ENCODE measurements at places on chromosomes 16 and 17.

DNA sequence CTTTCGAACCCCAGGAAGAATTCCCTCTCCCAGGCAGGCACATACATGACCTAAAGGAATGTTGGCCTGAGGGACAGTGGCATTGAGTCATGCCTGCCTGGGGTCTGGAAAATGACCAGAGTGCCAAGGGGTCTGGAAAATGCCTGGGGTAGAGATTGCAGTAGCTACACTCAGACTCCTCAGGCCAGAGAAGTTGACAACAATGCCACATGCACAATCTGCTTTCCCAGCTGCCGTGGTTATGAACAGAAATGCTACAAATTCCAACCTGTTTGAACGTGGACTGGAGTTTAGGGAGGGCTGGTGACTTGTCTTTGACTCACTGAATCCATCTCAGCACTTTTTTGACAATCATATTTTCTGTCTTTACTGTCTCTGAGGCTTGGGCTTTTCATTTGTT lies 250.0 kb downstream of the ABCC12 start:
- DNase-seq = no peak

GRCh38 chr16:57260294-57260929 lies 15.4 kb downstream of the ARL2BP start:
- DNase-seq = peak; percentile 28

DNA sequence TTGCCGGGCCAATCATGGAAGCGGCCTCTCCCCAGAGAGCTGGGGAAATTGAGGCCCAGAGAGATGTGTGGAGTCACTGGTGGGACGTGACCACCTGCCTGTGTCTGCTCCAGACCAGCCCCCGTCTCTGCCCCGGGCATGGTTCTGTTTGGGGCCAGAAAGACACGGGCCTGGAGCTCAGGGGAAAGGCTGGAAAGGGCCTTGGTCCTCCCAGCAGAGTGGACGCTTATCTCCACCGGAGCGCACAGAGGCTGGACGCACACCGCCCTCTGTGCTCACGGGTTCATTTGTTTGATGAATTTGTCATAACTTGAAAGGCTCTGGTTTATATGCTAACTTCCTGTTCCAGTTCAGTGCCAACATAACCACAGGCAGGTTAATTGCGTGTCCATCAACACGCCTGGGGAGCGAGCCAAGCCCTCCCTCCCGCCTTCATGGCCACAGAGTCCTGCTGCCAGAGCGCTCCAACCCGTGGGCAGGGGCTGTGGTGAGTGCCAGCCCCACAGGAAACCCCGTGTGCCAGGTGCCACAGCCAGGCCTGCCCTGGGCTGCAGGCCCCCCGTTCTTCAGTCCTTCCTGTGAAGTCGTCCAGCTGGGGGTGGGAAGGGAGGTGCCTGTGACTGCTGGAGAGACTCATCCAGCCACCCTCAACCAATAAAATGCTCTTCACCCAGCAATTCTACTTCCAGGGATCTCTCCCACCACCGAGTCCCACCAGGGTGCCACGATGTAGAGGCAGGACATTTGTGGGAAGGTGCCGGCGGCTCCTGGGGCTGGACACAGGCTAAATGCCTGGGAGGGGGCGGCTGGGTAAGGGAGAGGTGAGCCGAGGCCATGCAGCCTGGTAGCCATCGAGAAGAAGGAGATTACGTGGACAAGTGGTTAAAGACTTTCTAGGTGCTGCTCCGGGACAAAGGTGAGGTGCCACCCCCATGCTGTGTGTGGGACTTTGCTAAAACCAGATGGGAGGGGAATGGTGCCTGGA lies 29.4 kb upstream of the BAHCC1 start:
- peak; percentile 36 for DNase-seq

GRCh38 chr17:4931963-4932362 lies at the start of gene GP1BA:
Gene GP1BA (plus strand): TSS chr17:4932277. CDS start chr17:4932605, 328 bp downstream.
- no peak for DNase-seq

DNA sequence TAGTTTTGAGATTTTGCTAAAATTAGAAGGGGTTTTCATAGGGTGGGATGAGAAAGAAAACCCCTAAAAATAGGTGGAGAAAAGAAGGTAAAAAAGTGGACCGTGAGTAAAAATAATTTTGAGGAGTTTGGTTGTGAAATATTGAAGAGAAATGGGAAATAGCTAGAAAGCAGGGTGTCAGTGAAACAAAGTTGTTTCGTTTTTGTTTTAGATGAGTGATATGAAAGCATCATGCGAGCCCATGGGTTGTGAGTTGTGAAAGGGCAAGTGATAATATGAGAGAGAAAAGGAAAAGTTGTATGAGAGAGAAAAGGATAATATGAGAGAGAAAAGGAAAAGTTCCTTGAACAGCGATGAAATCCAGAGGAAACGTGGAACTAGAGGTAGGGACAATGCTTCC lies 7.3 kb upstream of the SMIM36 start:
- no peak for DNase-seq

GRCh38 chr16:69195369-69196029 lies 8.5 kb downstream of the SNTB2 start:
- no peak for DNase-seq

GRCh38 chr17:8785547-8786413 lies 13.4 kb downstream of the MFSD6L start:
- DNase-seq = peak; percentile 47

- peak; percentile 80 for DNase-seq
These were observed 1.9 kb downstream of the PHF12 start for GRCh38 chr17:28949185-28950016.

GRCh38 chr16:46620266-46621005 lies 743 bp downstream of the SHCBP1 start:
- DNase-seq = no peak

- no peak for DNase-seq
These were observed 392.1 kb downstream of the CNTNAP4 start for GRCh38 chr16:76669288-76669687.

DNA sequence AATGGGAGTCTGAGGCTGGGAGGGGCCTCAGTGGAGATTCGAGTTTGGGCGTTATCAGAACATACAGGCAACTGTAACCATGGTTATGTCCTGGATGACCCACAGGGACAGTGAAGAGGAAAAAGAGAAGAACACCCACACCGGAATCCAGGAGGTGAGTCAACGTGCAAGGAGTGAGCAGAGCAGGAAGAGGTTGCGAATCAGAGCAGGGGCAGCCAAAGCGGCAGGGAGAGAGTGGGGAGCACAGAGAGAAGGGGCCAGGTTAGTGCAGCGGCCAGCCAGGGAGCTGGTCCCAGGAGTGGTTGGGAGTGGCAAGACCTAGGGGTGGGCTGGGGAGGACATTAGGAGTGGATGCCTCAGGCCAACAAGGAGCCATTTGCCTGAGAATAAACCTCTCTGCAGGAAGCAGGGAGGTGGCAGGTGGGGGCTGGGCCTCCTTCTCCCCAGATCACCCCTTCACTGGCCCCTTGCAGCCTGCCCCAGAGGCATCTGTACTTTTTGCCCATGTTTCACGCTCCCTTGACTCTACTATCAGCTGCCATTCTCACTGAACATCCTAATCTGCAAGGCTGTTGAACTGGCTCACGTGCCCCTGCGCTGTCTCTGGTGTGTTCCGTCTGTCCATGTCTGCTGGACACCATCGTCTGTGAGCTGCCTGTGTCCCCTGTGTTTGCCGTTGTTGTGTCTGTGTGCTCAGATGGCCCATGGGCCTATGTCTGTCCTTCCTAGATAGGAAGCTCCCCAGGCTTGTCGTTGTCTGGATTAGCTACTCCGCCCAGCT lies 5.1 kb downstream of the KRT13 start:
- peak; percentile 39 for DNase-seq

DNA sequence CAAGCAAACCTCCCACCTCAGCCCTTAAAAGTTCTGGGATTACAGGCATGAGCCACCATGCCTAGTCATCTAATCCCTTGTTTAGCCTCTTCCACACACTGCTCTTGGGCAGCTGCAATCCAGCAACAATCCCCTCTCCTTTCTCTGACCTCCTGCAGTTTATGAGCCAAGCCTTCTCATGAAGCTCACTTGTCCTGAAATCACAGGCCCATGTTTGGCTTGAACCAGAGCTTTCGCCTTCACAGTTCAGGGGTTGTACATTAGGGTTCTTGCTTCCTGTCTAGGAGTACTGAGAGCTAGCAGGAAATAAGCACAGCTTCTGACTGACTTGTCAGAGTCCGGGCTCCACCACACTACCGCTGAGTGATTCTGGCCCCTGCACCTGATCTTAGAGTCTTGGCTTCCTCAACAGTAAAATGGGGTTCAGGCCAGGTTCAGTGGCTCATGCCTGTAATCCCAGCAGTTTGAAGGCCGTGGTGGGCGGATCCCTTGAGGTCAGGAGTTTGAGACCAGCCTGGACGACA lies 16.3 kb downstream of the ERAL1 start:
- peak; percentile 38 for DNase-seq

DNA sequence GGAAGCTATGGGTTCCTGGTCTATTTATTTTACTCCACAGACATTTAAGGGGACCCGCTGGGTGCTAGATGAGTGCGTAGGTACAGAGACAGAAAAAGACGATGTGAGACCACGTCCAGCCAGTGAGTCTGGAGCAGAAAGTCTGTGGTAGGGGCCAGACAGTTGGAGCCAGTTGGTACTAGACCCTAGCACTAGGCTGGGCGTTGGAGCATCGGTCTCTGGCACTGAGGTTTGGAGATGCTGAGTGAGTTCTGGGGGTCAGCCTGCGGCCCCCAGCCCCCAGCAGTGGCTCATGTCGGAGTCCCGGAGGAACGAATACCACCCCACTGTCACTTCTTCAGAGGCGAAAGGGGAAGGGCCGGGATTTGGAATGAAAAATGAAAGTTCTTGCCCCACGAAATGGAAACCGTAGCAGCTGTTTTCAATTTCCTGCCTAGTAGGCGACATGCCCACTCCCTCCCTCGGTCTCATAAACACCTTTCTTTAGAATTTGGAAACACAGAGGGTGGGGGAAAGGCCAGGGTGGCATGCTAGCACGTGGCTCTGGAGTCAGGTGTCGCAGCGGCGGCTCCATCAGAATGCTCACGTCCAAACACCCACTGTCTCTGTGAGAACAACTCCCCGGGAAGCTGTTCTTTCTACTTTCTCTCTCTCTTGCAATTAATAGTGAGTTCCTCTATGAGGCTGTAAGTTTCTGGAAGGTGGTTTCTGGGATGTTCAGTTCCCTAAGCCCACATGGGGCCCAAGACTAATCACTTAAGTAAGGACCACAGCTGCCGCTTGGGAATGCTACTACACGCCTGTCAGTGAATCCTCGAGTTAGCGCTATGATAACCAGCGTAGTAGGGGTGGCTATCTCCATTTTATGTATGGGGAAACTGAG lies 96.8 kb downstream of the IRF8 start:
- no peak for DNase-seq

DNA sequence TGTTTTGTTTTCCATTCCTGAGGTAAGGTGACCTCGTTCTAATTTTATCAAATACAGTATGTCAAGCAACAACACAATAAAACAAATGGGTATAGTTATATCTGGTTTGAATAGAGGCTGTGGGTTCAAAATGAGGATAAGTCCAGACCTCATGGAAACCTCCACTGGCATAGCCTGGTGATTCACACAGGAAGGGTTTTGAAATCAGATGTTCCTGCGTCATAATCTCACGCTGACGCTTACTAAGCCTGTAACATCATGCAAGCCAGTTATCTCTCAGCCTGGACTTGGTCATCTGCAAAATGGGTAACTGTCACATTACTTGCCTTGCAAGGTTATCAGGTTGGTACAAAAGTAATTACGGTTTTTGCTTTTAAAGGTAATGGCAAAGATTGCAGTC lies 1056.3 kb upstream of the EEF2KMT start:
- no peak for DNase-seq

DNA sequence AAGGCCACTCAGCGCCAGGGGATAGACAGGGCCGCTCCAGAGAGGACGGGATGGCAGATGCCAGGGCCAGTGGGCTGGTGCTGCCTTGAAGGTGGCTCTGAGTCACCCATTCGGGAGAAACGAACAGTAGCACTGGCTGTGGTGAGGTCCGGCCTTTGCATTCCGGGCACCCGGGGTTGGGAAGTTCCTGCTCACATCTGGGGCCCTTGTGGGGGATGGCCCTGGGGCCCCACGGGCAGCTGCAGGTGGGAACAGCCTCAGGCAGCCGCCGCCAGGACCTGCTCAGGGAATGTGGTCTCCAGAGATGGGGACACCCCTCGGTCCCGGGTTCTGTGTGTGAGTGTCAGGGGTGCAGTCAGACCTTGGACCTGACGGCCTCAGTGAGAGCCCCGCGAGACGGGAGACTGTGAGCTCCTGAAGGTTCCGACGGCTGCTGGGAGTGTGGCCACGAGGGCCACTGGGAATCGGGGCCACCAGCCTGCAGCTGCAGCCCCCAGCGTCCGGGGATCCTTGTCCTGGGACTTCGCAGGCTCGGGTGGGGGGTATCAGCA lies 1.4 kb downstream of the CBFA2T3 start:
- DNase-seq = peak; percentile 47

DNA sequence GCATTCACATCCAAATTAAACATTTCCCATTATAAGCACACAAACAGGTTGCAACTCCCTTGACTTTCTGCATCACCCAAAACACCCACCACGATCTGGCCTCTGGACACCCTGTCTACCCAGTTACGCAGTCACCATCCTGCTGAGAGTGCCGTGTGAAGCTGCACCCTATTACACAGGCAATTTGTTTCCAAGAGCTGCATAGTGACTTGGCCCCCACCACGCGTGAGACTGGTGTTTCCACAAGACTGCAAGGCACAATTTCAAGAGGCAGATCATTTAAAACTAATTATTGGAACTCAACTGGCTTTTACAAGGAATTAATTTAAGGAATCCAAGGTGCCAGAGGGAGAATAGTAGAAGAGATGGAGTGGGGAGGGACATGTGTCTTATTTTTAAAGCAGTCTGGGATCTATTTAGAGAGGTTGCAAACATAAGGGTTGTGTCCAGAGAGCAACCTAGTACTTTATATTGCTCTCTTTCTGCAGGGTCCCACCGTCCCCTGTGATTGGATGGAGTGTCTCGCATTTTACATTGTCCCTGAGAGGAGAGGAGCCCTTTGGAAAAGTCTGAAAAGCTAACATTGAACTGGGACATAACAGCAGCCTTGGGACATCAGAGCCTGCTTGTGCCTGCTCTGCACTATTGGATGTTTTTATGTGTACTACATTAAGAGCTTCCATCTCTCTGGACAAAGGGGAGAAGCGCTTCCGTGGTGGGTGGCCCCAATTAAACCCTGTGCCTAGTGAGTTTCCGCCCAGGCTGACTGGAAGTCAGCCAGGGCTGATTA lies 8.7 kb upstream of the ADAMTS18 start:
- DNase-seq = no peak

DNA sequence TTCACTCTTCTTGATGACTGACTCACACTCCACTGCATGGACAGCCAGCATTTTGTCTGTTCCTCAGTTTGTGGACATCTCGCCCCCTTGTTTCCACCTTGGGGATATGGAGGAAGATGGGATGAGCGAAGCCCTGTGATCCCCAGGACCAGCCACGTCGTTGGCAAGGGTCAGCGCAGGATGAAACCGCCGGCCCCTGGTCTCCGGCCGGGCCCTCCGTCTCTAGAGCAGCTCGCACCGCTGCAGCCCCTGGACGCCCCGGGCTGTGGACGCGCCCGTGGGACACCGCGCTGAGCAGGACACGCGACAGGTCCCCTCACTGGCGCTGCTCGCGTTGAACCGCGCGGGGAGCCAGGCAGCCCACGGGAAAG lies 604 bp upstream of the ZC3H18 start:
- DNase-seq = no peak

- DNase-seq = no peak
These were observed 27.9 kb downstream of the IGFBP4 start for GRCh38 chr17:40470932-40471828.

Measured in CD4-positive, alpha-beta T cell treated with Interleukin-4 for 1 hour (primary cell).